ENCODE measurements at places on chromosomes 3 and 15. TPM values are rescaled to one million over a fixed set of nuclear protein-coding genes. Genes with fewer than 3 reads are reported as not detected.

- no peak for DNase-seq
These were observed 60.2 kb downstream of the NPTN start for GRCh38 chr15:73573037-73573436.

- no peak for DNase-seq
These were observed 116.3 kb downstream of the TMCO5A start for GRCh38 chr15:38050529-38051448.

DNA sequence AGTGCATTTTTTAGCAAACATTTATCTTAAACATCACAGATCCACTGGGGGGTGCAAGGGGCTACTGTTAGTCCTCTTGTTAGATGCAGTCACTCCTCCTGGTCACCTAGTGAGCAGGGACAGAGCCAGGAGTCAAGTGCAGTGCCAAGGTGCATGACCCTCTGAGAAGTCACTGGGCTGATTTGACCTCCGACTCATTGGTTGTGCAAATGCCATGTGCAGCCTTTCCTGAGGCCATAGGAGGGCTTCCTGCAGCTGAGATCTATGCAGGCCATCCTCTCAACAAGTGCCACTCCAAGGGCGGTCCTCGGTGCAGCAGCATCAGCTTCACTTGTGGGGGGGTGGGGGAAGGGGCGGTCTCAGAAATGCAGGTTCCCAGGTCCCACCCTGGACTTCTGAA is 60.2 kb downstream of the GPD1L start:
- DNase-seq = no peak

Gene SNX22
- 2.8 TPM for polyA plus RNA-seq

Gene FGD5
- polyA plus RNA-seq = 41.3 TPM

Gene TRAT1
- 0.44 TPM for polyA plus RNA-seq

GRCh38 chr3:47083786-47084185 is 80.1 kb downstream of the SETD2 start:
- DNase-seq = no peak

DNA sequence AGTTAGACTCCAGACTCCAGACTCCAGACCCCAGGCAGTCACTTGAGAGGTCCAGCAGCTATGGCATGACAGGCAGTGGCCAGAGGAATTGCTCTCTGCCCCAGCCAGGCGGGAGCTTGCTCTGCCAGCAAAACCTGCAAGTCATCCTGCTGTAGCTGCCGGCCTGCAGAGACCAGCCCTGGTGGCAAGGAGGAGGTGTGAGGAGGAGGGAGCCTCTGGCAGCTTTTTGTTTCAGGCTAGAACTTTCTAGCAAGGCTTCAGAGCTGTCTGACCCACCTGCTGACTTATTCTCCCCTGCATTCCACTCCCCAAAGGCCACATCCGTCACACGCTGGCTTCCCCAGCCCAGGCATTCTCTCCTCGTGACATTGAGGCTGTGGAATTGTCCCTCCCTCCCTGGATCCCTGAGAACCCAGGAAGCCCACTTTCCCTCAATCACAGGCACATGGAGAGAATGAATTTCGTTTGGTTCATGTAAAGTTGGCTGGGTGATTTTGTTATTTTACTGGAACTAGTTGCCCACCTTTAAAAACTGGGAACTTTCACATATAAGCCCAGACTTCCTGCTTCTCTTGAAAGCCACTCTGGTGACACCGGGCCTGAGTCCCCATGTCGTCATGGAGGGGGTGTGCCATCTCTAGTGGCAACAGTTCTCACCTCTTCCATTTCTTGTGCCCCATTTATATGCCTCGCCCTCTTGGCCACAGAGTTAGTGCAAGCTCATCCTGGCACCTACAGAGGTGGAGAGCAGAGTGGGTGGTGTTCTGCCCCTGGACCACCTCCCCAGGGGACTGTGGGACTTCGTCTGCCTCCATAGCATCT is 82.7 kb downstream of the ABHD5 start:
- DNase-seq = no peak

- DNase-seq = no peak
These were observed 222.9 kb downstream of the TPRG1 start for GRCh38 chr3:189394599-189395121.

DNA sequence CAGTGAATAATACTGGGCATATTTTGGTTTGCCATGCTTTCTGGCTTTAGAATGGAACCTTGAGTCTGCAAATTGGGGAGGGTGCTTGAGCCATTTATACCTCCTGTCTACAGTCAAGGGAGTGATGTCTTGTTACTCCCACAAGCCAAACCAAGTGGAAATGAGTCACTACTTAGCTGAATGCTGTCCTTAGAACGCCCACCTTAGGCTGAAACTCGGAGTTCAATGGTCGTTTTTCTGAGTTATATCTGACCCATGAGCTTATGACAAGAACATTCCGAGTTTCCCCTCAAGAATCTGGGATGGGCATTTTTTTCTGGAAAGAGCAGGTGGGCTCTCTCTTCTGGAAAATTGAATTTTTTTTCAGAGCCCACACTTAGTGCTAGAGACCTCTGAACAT is 17.4 kb upstream of the CLDN18 start:
- DNase-seq = no peak

Gene PYDC2
- polyA plus RNA-seq = not detected

Gene STXBP5L
- 0.20 TPM for polyA plus RNA-seq

Gene TMEM40
- 1.5 TPM for polyA plus RNA-seq

GRCh38 chr3:57974796-57975388 is 33.3 kb upstream of the FLNB start:
- DNase-seq = no peak

Gene OIP5
- polyA plus RNA-seq = 7.0 TPM

Gene SPATA12
- not detected for polyA plus RNA-seq

Gene GOLGA8K
- 3.5 TPM for polyA plus RNA-seq

Gene ANKRD63
- polyA plus RNA-seq = not detected

- no peak for DNase-seq
These were observed 329.9 kb downstream of the RBMS3 start for GRCh38 chr3:29610781-29611180.

DNA sequence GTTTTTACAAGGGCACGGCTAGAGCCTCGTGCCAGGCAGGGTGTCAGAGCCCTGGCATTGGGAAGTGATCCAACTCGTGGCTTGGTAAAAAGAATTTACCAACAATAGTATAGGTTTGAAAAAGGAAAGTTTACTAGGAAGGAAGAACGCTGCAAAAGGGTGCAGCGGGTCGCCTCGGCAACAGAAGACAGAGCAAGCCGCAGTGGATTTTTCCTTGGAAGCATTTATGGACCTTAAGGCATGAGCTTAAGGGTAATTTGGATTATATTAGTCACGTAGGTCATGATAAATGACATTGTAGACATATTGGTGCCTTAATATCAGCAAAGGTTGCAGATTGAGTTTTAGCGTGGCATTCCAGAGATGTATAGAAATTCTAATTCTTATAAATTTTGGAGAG is 163.4 kb upstream of the PPP2R3A start:
- no peak for DNase-seq

All from right lung (tissue), 10 donors.